ENCODE measurements at places on chromosomes 2 and 18.

- DNase-seq = no peak
Measured at GRCh38 chr18:77320971-77321559, 71.4 kb downstream of the GALR1 start.

GRCh38 chr2:189046320-189046719, 72.1 kb downstream of the COL3A1 start:
- no peak for DNase-seq

- DNase-seq = no peak
Measured at GRCh38 chr2:105541189-105542050, 142.6 kb upstream of the FHL2 start.

DNA sequence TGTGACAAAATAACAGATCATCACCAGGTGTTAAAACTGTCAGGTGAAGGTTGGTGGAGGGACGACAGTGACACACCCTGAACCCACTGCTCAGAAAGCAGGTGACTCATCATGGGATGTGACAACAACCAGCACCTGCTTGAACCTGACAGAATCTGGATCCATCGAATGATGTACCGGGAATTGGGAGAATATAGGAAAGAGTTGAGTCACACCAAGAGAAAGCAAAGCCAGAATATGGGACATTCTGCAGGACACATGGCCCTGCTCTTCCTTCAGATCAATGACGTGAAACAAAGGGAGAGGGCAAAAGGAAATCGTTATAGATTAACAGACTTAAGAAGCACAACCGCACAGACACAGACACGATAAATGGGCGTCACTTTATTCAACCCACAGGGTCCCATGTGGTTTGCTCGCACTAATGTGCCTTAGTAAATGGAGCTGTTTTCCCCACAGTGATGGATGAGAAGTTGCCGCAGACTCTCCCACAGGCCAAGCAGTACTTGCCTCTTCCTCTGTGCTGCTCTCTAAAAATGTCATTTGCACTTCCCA, 100.1 kb downstream of the CRACDL start:
- peak; percentile 56 for DNase-seq

- DNase-seq = no peak
Measured at GRCh38 chr2:19804639-19805260, 97.0 kb downstream of the TTC32 start.

GRCh38 chr2:32522770-32523169, 105.1 kb upstream of the TTC27 start:
- no peak for DNase-seq

Data from CD4-positive, alpha-beta T cell treated with Interleukin-4 for 1 hour (primary cell).